ENCODE measurements at places on chromosomes 12 and 14. TPM values are rescaled to one million over a fixed set of nuclear protein-coding genes. Genes with fewer than 3 reads are reported as not detected.
A peak's percentile ranks its signal among the peaks of the same experiment; 100 is the strongest.

GRCh38 chr12:41205070-41205709 lies 17.1 kb downstream of the PDZRN4 start:
- no peak for DNase-seq

GRCh38 chr12:25818596-25819390 lies 139.7 kb upstream of the RASSF8 start:
- DNase-seq: no peak

GRCh38 chr14:64467101-64467500 lies 1.8 kb downstream of the AKAP5 start:
- DNase-seq: no peak

Gene CAPZA3
- not detected for total RNA-seq

GRCh38 chr14:102079700-102079979 lies 7.2 kb downstream of the HSP90AA1 start:
- DNase-seq: no peak

Gene DCP1B
- total RNA-seq: 26.5 TPM

DNA sequence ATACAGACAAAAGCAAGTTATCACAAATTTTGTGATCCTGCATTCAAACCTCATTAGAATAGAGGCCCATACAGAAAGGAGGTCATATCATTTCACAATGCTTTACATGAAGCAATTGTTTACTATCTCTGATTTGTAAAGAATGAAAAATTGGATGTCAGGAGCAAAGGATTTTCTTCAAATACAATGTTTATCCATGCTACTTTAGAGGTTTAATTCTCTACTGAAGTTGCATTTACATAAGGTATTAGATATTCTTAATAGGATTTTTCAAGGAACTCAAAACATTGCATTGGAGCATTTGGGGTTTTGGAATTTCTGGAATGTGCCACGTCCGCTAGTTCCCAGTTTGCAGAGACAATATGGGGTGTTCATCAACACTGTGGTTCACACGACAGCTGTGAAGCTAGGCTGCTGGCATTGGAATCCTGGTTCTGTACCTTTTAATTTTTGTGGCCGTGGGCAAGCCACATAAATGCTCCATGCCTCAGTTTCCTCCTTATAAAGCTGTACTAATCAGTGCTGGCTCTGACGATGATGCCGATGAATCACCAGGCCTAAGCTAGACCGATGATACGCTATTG lies 174.8 kb downstream of the APAF1 start:
- DNase-seq: no peak

GRCh38 chr12:116455540-116456329 lies 103.4 kb upstream of the MAP1LC3B2 start:
- peak; percentile 96 for DNase-seq

GRCh38 chr12:21825886-21826617 lies 51.5 kb upstream of the KCNJ8 start:
- DNase-seq: no peak

Gene ITPR2
- total RNA-seq: 26.6 TPM

DNA sequence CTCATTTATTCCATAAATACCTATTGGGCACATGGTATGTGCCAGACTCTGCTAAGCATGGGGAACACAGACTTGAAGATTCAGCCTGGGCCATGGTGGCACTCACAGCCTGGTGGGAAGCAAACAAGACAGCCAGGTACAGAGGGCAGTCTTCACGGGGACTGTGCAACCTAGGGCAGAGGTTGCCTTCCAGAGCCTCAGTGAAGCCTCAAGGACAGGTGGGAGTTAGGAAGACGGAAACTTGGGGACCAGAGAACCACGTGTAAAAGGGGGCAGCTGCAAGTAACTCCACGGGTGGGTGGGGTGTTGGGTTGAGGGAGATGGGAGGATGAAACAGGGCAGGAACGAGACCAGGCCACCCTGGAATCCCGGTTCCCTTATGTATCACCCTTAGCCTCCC lies 980 bp upstream of the LTBR start:
- DNase-seq: no peak

Gene HOXC12
- total RNA-seq: not detected

GRCh38 chr12:97306147-97306546 lies 156.5 kb upstream of the RMST start:
- DNase-seq: peak; percentile 45

- no peak for DNase-seq
Measured at GRCh38 chr12:100383586-100384558, 27.0 kb downstream of the SLC17A8 start.

GRCh38 chr12:6192604-6193380 lies 7.4 kb upstream of the CD9 start:
- DNase-seq: no peak

DNA sequence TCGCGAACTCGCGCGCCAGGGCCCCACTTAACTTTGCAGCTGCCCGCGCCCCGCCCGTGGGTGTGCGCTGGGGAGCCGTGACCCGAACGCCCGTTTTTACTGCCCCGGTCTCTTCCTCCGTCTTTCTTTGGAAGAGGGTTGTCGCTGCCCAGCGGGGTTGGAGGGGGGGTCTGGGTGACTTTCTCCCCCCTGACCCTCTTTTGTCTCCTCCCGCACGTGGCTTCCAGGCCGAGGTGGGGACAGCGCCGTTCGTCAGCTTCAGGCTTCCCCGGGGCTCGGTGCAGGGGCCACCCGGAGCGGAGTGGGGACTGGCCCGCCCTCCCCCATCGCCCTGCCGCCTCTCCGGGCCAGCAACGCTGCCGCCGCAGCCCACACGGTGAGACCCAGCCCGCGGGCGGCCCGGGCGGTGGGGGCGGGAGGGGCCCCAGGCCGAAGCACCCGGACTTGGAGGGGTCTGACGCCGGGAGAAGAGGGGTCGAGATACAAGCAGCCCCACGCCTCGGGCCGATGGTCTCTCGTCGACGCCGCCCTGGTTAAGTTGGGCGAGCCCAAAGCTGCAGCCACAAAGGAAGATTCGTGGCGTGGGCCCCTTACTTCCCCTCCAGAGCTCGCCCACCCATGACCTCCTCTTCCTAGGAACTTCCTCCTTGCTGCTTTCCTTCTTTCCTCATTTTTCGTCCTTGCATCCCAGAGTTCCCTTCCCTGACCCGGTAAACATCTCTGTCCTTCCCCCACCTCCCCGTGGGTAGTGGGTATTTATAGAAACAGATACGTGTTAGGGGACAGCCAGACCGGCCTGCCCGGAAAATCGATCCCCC lies 1.2 kb downstream of the DYRK2 start:
- DNase-seq: no peak

Gene TMEM260
- total RNA-seq: 5.8 TPM

- DNase-seq: peak; percentile 97
Measured at GRCh38 chr14:75340921-75341320, 62.3 kb downstream of the FOS start.

DNA sequence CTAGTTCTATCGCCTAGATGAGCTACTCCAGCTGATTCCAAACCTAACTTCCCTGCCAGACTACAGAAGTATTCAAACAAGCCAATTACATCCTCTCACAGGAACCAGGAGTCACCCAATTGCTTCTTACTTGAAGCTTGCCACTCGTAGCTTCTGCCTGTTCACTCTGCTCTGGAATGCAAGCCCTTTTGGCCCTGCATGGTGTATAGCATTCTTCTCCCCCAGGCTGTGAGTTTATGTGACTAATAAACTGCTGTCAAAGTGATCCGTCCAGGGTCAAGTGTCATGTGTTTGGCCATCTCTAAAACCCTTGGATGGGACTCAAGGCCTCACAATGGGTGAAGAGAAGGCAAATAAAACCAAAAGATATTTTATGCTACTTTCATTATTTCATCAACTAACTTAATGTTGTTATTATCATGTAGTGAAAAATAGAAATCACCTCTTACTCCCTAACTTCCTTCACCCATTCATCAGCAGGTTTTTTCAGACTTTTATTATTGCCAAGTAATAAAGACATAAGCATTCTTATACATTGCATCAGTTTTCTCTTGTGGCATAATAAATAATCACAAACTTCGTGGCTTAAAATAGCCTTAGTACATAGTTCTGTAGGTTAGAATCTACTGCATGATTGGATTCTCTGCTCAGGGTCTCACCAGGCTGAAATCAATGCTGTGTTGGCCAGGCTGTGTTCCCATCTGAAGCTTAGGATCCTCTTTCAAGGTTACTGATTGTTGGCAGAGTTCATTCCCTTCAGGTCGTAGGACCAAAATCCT lies 1981.7 kb upstream of the FLRT2 start:
- no peak for DNase-seq

DNA sequence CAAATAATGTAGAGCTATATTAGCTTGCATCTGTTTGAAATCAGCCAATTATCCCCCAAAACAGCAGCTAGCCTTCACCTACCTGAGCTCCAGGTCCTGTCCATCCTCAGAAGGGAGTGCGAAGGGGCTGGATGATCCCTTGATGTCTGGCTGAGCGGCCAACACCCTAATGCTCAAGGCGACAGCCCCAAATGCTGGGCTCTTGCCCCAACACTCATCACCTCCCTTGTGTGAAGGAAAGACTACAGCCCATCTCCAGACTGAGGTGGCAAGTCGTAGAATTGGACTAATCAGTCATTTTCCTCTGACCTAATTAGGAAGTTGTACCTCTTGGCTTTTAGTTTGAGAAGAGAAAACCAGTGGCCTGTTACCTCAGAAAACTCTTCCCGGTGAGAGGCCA lies 16.3 kb upstream of the MDM1 start:
- DNase-seq: no peak

Gene FSCB
- total RNA-seq: 0.11 TPM

Gene RERGL
- 5.0 TPM for total RNA-seq

Gene SLC15A4
- total RNA-seq: 37.5 TPM

Gene OR10G3
- total RNA-seq: not detected

DNA sequence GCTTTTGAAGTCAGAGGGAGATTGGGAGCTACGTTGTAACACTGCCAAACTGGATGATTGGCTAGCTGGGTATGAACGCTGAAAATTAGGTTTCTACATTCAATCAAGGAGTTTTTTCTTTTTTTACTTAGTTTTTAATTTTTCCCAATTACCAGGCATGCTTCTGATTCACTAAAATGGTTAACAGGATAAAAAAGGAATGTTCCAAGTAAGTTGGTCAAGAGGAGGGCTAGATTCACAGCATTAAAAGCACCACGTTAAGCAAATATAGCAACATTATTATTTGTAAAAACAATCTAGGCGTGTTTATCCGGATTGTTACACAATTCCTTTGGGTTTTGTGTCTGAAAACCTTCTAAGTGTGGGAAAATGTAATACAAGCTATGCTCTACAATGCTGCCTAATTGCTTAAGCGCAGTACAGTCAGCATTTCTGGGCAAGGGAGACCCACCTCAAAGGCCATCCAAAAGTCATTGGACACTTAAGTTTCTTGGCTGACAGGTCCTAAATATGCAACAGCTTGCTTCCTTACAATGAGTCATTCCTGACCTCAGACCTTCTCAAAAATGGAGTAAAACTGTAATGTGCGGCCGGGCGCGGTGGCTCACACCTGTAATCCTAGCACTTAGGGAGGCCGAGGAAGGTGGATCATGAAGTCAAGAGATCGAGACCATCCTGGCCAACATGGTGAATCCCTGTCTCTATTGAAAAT lies 1.2 kb downstream of the RPLP0 start:
- no peak for DNase-seq

Measured in esophagus muscularis mucosa (tissue), 4 donors.